ENCODE measurements at places on chromosomes 1 and 21. TPM values are rescaled to one million over a fixed set of nuclear protein-coding genes. Genes with fewer than 3 reads are reported as not detected.

- H3K36me3 ChIP-seq, result no peaks in the 10 kb centered on the region
- peaks cover 58% of the 10 kb centered on the region for H3K4me1 ChIP-seq
- H3K27me3 ChIP-seq, result no peaks in the 10 kb centered on the region
- peak overlapping the region; percentile 88 for H3K4me3 ChIP-seq
- no peak overlapping the region for H3K27ac ChIP-seq
Observed at GRCh38 chr1:2232916-2233438, 4.9 kb downstream of the SKI start.

GRCh38 chr1:38243106-38243505 is 196.5 kb upstream of the POU3F1 start:
- H3K36me3 ChIP-seq, result no peaks in the 10 kb centered on the region
- no peak overlapping the region for H3K27ac ChIP-seq
- H3K27me3 ChIP-seq, result peaks cover 12% of the 10 kb centered on the region
- DNase-seq, result no peak
- no peak overlapping the region for H3K4me3 ChIP-seq

DNA sequence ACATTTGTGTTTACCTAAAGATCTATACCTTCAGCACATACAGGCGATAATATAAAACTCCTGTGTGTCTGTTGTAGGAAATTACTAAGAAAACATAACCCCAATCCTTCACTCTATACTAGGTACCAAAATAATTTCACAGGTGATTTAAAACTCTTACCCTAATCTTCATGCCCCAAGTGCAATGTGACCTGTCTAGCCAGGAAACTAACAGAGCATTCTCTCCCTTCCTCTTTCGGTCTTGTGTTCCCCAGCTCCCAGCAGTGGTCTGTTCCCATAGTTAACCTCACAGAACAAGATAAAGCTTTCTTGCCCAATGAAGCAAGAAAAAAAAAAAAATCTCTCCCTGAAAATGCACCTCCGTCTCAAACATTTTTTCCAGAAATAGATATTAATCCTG is 493.5 kb downstream of the DPYD start:
- peaks cover 6% of the 10 kb centered on the region for H3K4me1 ChIP-seq
- no peak overlapping the region for H3K4me3 ChIP-seq
- H3K27ac ChIP-seq, result no peak overlapping the region
- DNase-seq, result no peak
- no peaks in the 10 kb centered on the region for H3K27me3 ChIP-seq

DNA sequence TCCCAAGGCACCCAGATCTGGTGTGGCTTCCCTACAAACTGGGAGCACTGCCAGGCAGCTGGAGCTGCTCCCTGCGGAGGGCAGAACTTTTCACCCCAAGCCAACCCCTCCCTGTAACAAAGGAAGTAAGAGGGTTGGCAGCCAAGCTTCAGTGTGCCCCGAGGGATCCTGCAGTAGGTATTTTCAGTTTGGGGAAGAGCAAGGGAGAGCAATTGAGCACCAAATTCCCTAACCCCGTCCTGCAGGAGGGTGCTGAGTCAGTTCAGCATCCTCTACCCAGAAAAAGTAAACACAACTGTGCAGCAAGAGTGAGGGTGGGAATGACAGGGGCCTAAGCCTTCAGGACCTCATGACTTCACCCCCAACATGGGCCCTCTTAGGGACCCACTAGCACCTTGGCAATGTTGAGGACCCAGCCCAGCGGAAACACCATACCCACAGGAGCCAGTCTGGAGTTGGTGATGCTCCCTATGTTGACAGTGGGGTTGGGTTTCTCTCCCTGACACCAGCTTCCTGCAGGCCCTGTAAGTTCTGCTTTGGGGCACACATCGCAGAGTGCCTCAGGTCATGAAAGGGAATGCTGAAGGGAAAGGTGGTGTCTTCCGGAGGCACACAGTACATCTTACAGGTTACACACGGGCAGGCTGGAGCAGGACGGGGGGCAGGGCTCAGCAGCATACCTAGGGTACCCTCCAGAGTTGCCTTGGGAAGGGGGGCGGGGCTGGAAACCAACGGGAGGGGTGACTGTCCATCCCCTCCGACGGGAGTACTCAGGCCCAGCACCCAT is 14.8 kb downstream of the SH3BP5L start:
- H3K27ac ChIP-seq, result no peak overlapping the region
- peaks cover 3% of the 10 kb centered on the region for H3K4me1 ChIP-seq
- no peaks in the 10 kb centered on the region for H3K27me3 ChIP-seq
- no peak for DNase-seq
- H3K4me3 ChIP-seq, result no peak overlapping the region

DNA sequence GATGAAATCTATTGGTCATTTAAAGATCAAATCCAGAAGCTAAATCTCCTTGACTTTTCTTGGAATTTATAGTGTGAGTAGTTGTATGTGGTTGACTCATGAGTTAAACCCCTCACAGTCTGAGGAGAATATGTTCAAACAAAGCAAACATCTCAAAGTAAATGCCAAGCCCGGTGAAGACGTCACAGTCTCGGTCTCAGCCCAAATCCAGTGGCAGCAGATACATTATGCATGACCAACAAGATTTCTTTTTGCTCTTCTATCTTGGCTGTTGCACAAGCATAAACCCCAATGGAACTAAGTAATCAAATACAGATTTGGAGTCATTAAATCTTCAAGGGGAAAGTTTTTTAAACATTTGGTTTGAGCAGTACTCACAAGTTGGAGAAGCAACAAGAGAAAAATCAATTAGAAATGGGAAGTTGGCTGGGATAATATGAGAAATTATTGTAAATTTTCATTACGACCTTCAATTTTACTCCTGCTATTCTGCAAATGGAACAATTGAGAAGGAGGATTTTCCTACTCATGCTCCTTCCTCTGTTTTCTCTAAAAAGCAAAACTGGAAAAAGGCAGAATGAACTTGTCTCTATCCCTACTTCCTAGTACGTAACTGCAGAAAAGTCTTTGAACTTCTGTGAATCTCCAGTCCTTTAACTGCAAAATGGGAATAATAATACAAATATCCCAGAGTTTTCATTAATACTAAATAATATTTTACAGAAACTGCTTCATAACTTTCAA is 575.8 kb downstream of the NUF2 start:
- no peak overlapping the region for H3K4me3 ChIP-seq
- DNase-seq, result no peak
- no peaks in the 10 kb centered on the region for H3K4me1 ChIP-seq

- no peaks in the 10 kb centered on the region for H3K27me3 ChIP-seq
- no peak overlapping the region for H3K27ac ChIP-seq
- no peak for DNase-seq
- H3K36me3 ChIP-seq, result no peaks in the 10 kb centered on the region
Observed at GRCh38 chr21:36494557-36494956, 14.6 kb upstream of the CLDN14 start.

DNA sequence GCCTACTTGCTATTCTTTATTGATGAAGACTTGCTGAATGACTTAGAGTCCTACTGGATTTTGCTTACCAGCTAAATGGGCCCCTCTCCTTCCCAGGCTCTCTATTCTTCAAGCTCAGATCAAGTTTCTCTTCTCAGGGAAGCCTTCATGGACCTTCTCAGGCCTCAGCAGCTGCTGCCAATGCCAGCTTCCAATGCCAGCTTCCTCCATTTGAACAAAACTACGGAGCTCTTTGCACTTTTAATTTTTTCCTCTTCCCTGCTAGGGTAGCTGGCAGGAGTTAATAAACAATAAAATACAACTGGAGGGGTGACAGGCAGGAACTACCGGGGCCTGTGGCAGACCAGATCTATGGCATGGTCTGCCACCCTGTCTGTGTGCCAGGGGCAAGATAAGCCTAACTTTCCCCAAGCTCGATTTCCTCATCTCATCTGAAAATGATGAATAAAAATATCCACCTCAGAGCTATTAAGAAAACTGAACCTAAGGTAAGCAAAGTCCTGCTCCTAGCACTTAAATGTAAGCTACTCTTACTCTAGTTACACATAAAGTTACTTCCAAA is 995 bp upstream of the IPO13 start:
- DNase-seq, result no peak
- H3K27ac ChIP-seq, result peak overlapping the region; percentile 95

GRCh38 chr1:205020466-205020865 is 22.5 kb upstream of the CNTN2 start:
- no peaks in the 10 kb centered on the region for H3K36me3 ChIP-seq
- no peak overlapping the region for H3K4me3 ChIP-seq
- H3K27ac ChIP-seq, result no peak overlapping the region
- peaks cover 7% of the 10 kb centered on the region for H3K27me3 ChIP-seq
- DNase-seq, result no peak

DNA sequence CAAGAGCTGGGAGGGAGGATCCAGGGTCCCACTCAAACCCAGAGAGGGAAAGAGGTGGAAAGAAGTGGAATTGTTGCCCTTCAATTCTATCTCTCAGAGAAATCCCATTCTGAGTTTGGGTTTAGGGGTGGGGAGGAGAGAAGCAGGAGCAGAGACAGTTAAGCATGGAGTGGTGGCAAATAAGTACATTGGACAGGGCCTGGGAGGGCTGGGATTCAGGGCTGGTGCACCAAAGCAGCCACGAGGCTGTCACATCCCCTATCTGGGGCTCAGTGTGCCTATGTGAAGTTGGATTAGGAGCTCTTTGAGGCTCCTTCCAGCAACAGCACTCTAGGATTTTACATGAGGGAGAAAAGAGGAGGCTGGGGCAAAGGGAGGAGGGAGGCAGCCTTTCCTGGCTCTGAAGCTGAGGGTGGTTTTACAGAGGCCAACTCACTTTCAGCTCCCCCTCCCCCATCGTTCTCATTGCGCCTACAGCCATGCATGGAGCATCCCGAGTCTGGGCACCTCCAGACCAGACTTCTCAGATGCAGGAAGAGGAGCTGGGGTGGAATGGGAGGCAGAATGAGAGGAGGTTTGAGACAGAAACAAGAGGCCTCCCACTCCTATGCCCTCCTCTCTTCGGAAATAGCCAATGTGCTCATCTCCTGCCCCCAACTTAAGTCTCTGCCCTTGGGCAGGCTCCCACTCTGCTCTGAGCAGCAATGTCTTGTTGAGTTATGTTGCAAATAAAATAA is 3.0 kb upstream of the SYT6 start:
- no peaks in the 10 kb centered on the region for H3K36me3 ChIP-seq
- H3K27ac ChIP-seq, result no peak overlapping the region
- H3K4me3 ChIP-seq, result no peak overlapping the region

GRCh38 chr1:3282656-3283430 is 171.6 kb upstream of the ARHGEF16 start:
- H3K4me1 ChIP-seq, result no peaks in the 10 kb centered on the region
- no peak for DNase-seq
- H3K36me3 ChIP-seq, result no peaks in the 10 kb centered on the region
- H3K27me3 ChIP-seq, result peaks cover 6% of the 10 kb centered on the region

- H3K27ac ChIP-seq, result peak overlapping the region; percentile 98
- H3K4me3 ChIP-seq, result peak overlapping the region; percentile 99
- no peaks in the 10 kb centered on the region for H3K27me3 ChIP-seq
- no peak for DNase-seq
Observed at GRCh38 chr1:46303872-46304326, 401 bp downstream of the UQCRH start.

GRCh38 chr1:68276448-68276847 is 44.1 kb upstream of the WLS start:
- H3K27me3 ChIP-seq, result no peaks in the 10 kb centered on the region
- no peaks in the 10 kb centered on the region for H3K4me1 ChIP-seq
- DNase-seq, result no peak
- no peak overlapping the region for H3K27ac ChIP-seq

GRCh38 chr1:151888972-151889570 is 20.2 kb downstream of the THEM4 start:
- no peak overlapping the region for H3K27ac ChIP-seq
- no peaks in the 10 kb centered on the region for H3K27me3 ChIP-seq
- no peak for DNase-seq
- no peaks in the 10 kb centered on the region for H3K4me1 ChIP-seq

DNA sequence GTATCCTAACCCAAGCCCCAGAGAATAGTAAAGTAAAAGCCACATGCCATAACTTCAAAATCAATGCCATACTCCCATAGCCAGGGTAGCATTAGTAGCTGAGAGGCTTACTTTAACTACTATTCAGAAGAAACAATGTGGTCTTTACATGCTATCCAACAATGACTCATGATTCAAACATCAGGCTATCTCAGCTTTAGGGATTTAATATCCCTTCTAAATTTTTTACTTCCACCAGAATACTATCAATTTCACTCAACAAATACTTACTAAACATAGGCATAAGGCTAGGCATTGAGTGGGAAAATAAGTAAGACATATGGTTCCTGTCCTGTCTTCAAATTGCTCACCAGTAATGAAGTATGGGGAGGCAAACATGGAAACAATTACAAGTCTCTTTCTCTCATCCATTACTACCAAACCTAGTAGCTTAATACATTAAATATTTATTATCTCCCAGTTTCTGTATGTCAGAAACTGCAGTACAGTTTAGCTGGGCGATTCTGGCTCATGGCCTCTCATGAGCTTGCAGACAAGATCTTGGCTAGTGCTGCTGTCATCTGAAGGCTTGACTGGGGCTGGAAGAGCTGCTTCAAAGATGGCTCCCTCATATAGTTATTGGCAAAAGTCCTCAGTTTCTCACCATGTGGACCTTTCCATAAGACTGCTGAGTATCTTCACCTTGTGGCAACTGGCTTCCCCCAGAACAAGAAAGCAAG is 30.7 kb downstream of the EVI5 start:
- no peak overlapping the region for H3K4me3 ChIP-seq
- peaks cover 6% of the 10 kb centered on the region for H3K27me3 ChIP-seq
- no peaks in the 10 kb centered on the region for H3K36me3 ChIP-seq
- H3K27ac ChIP-seq, result no peak overlapping the region

DNA sequence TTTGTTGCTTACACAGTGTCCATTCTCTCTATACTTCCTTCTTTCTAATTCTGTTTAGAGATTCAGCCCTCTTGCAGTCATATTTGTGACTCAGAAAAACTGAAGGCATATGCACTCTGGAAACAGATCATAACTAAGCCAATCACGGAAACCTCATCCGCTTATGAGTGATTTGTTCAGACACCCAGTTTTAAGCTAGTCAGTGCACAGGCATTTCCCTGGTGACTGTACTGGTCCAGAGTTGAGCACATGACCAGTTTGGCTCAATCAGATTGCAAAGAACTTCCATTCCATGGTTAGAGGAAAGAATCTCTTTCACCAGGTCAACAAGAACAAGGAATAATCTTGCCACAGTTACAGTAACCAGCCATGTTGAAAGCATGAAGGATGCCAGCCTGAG is 69.2 kb upstream of the SGIP1 start:
- no peak overlapping the region for H3K27ac ChIP-seq
- no peak overlapping the region for H3K4me3 ChIP-seq
- no peaks in the 10 kb centered on the region for H3K4me1 ChIP-seq
- no peak for DNase-seq

ANXA9 gene
- total RNA-seq, result not detected

SLC35F3 gene
- total RNA-seq, result 0.14 TPM

KIF21B gene
- total RNA-seq, result 93.3 TPM

S100A7 gene
- total RNA-seq, result not detected

TMEM200B gene
- total RNA-seq, result not detected

FCGR1A gene
- total RNA-seq, result 0.93 TPM

ADAMTS4 gene
- total RNA-seq, result 0.43 TPM

AZIN2 gene
- 2.4 TPM for total RNA-seq

NECAP2 gene
- 95.4 TPM for total RNA-seq

CASQ2 gene
- total RNA-seq, result not detected

KLHDC9 gene
- total RNA-seq, result 0.64 TPM

Measured in natural killer cell treated with Interleukin-12 subunit alpha and Interleukin-12 subunit beta and Interleukin-15 and Interleukin-18, amount 100 ng/mL, for 72 hours (primary cell).